ENCODE measurements at places on chromosomes 1 and 21.

- no peak for DNase-seq
Measured at GRCh38 chr1:150778409-150778808, 12.8 kb upstream of the CTSS start.

DNA sequence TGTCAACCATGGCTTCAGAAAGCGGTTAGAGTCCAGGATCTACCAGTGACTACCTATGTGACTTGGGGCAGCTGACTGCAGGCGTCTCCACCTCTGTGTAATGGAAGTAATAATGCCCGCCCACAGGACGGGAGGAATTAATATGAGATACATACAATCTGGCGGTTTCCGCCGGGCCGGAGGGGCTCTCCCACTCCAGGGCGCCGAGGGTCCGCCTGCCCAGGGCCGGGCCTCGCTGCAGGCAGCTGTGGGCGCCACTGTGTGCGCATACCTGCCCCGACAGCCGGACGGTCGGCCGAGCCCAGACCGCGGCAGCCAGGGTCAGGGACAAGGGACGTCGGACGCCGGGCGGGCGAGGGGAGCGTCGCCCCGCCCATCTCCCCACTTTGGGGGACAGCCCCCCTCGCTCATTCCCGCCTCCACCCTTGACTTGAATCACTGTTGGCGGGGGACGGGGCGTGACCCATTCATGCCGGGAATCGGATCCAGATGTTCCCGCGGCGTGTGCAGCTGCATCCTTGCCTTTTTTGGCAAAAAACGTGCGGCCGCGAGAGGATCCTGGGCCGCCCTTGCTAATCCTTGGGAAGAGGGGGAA, 6.0 kb upstream of the SF3A3 start:
- no peak for DNase-seq

GRCh38 chr1:207904391-207904790, 6.5 kb downstream of the CD34 start:
- no peak for DNase-seq

GRCh38 chr1:1199141-1199960, 7.0 kb downstream of the TNFRSF18 start:
- no peak for DNase-seq

DNA sequence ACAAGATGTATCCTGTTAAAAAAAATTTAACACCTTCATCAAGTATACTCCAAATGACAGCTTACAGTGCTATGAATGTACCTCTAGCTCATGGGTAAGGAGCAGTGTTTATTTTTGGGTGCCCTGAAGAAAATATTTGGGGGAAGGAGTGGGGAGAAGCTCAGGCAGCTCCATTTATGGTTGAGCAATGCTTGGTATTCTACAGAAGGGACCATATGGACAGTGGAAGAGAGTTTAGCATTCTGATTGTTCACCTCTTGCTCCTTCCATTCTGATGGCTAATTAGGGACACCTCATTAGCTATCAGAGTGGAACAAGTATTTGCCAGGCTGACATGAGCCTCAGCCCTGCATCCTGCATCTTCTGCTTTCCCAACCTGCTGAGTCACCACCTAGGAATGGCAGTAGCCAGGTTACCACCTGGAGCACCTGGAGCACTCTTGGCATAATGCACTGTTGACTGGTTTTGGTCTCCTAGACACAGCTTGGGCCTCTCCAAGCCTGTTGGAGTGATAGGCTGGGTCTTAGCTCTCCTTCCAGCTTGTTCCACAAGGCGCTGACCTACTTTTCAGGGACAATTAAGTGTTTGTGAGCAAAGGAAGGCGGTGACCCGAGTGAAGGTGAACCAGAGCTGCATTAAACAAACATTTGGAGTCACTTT, 62.0 kb upstream of the MACF1 start:
- DNase-seq = peak; percentile 59

- DNase-seq = no peak
Measured at GRCh38 chr1:32878183-32878582, 7.5 kb upstream of the FNDC5 start.

GRCh38 chr1:205714190-205714905, 34.0 kb upstream of the SLC45A3 start:
- no peak for DNase-seq

DNA sequence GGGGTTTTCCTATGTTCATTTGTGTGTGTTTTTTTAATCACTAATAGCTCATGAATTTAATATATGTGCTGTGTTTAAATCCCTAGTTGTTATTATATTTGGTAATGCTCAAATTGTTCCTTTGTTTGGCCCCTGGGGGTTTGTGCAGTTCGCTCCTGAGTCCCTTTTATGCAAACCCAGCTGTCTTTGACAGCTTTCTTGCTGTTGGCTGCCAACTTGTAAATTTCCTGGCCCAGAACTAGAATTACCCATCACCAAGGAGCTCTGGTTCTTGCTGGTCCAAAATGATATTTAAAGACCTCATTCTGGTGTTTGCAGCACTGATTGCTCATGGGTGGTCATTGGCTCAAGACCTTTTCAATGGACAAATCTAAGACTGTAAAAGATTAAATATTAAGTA, 39.6 kb upstream of the PGBD5 start:
- DNase-seq = no peak

- no peak for DNase-seq
Measured at GRCh38 chr21:14725219-14725618, 179.1 kb upstream of the SAMSN1 start.

- DNase-seq = no peak
Measured at GRCh38 chr1:231691618-231692259, 65.1 kb downstream of the DISC1 start.

DNA sequence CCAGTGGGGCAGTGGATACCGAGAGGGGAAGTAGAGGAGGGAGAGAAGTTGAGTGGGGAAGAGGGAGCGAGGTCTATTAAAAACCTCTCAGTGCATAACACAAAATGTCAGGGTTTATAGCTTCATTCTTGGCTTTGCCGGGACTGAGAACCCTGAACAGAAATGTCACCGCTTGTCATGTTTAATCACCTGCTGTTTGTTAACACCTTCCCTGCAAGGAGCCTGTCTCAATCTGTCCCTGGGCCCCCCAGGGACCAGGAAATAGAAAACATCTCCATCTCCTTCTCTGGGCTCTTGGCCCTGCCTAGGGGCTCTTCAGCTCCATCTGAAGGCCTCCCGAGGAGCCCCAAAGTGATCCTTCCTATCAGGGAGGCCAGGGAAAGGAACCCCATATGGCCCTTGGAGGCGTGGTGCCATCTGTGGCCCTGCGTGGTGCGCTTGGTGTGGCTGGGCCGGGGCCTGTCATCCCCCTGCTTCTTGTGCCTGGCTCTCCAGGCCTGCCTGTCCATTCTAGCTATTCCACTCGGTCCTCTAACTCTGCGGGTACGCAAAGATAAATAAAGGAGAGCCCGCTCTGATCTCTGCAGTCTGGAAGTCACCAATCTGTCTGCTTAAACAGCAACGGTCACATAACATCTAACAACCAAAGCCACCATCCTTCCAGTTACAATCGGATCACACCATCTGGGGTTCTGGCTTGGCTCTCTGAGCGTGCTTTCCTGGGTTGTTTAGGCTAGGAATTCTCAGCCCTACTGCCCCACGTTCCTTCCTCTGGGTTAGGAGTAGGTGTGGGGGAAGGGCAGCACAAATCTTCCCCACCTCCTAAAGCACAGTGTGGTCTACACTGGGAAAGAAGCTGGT, 113.8 kb downstream of the CASZ1 start:
- DNase-seq = no peak

DNA sequence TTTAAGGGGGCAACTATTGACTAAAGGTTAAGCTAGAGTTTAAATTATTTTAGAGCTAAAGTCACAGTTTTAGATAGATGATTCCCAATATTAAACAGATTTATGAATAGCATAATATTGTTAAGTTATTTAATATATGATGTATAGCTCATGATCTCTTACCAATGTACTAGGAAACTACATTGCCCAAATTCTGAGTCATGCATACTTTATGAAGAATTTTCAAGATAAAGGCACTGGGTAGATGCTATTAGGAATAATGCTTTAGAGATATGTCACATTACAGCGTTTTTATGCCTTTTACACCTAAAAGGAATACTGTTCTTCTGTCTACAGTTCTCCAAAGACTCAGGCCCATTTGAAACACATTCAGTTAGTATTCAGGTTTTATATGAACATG, 215.1 kb downstream of the NCAM2 start:
- DNase-seq = no peak

DNA sequence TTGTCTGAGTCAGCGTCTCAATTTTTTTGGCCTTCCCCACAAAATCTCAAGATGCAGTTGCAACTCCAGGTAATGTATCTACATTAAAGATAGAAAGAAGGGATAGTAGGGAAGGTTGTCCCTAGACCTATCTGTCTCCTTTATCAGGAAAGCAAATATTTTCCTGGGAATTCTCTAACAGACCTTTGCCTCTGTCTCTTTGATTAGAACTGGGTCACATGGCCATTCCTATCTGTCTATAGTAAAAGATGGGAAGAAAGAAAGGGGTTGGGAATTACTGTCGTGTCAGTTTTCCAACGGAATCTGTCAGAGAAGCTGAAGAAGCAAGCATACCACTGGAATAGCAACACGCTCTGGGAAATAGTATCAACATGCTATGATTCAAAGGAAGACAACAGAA, 48.7 kb downstream of the ZNF326 start:
- DNase-seq = no peak

GRCh38 chr1:92870591-92870990, 38.8 kb downstream of the RPL5 start:
- DNase-seq = no peak

GRCh38 chr1:35564884-35565741, 7.5 kb downstream of the NCDN start:
- no peak for DNase-seq

GRCh38 chr21:41737651-41738324, 29.1 kb downstream of the RIPK4 start:
- DNase-seq = no peak

- DNase-seq = peak; percentile 77
Measured at GRCh38 chr1:94974824-94975223, 47.9 kb upstream of the CNN3 start.

DNA sequence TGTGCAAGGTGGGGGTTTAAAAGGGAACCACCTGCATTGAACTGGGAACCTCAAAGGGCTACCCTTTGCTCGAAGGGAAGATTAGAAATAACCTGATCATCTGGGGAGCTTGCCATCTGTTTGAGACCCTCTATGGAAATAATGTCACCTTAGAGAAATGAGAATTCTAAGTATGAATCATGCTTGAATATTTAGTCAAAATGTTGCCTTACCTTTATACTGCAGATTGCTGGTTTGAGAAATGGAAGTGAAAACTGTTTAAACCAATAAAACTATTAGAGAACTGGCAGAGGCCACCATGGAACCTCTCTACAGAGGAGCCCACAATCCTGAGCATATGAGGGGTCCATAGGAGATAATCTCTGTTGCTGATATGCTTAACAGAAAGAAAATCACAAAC, 131.2 kb upstream of the FAM78B start:
- DNase-seq = no peak

DNA sequence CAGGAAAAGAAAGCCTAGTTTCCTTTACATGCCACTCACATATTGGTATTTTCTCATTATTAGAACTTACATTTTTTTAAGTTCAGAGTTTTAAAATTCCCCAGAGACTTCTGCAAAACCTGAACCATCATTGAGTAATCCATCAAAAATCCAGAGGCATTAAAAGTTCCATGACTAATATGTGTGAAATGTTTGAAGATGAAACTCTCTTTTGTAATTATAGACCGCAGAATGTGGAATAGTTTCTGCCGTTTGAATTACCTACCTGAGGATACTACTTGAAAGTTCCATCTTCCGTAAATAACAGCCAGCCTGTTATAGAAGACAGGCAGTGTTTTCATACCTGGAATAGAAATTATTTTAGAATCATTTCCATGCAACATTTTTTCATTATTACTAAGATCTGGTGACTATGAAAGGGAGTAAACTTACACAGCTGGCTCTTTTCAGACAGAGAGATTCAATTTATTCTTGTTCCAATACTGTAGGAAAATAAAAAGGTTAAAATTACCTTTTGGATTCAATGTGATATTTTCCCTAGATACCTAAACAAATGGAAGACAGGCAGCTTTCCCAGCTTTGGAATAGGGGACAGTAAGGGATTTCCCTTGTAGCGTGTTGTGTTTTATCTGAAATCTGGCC, 131.4 kb downstream of the ST6GALNAC5 start:
- DNase-seq = peak; percentile 81

- peak; percentile 93 for DNase-seq
Measured at GRCh38 chr1:12604114-12604874, 13.7 kb downstream of the DHRS3 start.

All from kidney glomerular epithelial cell (primary cell).